ENCODE measurements at places on chromosomes 2 and 18. TPM values are rescaled to one million over a fixed set of nuclear protein-coding genes. Genes with fewer than 3 reads are reported as not detected.

The RNU2-63P gene
- not detected for total RNA-seq

The OSBPL6 gene
- 6.3 TPM for total RNA-seq

The CENPA gene
- total RNA-seq = 5.7 TPM

The LIMS2 gene
- 3.8 TPM for total RNA-seq

The TTN gene
- not detected for total RNA-seq

The COLEC11 gene
- not detected for total RNA-seq

The ZC3H6 gene
- total RNA-seq = 3.3 TPM

The ADCYAP1 gene
- total RNA-seq = not detected

GRCh38 chr18:63336366-63337099 is 17.0 kb upstream of the BCL2 start:
- peak; percentile 92 for DNase-seq

GRCh38 chr2:83900862-83901261 is 558.2 kb downstream of the SUCLG1 start:
- peak; percentile 0 for DNase-seq

DNA sequence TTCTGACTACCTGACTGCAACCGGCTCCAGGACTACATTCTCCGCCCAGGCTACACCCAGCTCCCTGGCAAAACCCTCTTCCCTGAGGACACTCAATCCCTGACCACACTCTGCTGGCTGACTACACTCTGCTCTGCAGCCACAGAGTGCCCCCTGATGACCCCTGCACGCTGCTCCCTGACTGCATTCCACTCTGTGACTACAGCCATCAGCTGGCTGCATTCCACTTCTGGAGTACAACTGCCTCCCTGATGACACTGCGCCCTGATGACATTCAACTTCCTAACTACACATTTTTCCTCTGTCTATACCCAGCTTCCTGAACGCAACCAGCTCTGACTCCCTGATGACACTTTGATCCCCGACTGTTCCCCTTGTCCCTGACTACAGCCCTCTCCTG is 71.3 kb upstream of the NRXN1 start:
- peak; percentile 0 for DNase-seq

GRCh38 chr2:85987266-85988174 is 98.7 kb upstream of the ST3GAL5 start:
- DNase-seq = no peak

DNA sequence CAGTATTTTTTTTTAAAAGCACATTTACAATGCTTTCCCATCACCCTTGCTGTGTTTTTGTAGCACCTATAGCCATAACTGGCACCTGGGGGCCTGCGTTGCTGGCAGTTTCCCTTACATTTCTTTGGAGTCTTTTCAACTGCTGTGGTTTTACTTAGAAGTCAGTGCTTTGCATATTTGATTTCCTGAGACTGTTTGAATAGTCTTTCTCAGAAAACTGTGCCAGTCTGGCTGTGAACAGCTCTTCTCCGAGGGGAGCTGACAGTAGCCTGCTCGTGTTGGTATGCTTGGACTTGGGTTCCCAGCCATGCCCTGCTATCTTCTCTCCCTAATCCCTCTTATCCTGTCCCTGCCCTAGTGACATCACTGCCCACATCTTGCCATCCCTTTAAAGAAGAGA is 81.5 kb downstream of the DPP4 start:
- DNase-seq = no peak

GRCh38 chr2:114128725-114129124 is 238.8 kb downstream of the ACTR3 start:
- no peak for DNase-seq

DNA sequence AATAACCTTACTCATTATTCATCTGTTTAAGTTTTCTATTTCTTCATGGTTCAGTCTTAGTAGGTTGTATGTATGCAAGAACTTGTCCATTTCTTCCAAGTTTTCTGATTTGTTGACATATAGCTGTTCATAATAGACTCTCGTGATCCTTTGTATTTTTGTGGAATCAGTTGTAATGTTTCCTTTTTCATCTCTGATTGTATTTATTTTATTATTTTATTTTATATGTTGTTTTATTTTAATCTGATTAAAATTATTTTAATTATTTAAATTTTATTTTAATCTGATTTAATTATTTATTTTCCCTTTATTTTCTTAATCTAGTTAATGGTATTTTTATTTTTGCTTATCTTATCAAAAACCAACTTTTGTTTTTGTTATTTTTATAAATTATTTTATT is 43.5 kb upstream of the SLC9A2 start:
- no peak for DNase-seq

GRCh38 chr18:58186258-58186948 is 142.4 kb downstream of the NEDD4L start:
- peak; percentile 72 for DNase-seq

DNA sequence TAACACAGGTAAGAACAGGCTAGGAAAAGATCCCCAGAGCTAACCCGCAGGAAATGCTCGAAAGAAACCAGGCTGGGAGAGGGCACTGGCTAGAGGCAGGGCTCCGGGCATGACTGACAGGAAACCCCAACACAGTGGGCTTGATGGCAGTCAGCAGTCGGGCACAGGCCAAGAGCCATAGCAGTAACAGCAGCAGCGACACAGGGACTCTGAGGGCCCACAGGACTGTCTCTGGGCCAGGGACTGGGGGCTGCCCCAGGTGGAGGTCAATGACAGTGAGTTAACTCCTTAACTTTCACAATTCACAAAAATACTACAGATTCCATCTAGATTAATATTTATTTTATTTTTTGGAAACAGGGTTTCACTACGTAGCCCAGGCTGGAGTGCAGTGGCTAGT is 37.3 kb upstream of the ASPRV1 start:
- DNase-seq = no peak

GRCh38 chr2:44715671-44716081 is 225.8 kb upstream of the SIX3 start:
- DNase-seq = peak; percentile 82

DNA sequence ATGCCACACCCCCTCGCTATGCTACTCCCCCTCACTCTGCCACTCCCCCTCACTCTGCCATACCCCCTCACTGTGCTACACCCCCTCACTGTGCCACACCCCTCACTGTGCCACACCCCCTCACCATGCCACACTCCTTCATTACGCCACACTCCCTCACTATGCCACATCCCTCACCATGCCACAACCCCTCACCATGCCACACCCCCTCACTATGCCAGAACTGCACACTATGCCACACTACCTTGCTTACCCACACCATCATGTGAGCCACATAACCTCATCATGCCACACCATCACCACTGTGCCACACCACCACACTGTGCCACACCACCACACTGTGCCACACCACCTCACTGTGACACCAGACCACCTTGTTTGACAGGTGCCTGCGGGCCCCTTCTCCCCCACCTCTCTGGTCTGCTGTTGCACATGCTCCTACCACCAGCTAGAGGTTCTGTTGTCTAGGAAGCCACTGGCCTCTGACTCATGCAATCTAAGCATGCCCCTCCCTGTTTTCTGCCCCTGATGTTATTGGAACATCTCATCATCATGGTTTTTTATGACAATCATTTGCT is 22.0 kb downstream of the MARCHF4 start:
- peak; percentile 84 for DNase-seq

DNA sequence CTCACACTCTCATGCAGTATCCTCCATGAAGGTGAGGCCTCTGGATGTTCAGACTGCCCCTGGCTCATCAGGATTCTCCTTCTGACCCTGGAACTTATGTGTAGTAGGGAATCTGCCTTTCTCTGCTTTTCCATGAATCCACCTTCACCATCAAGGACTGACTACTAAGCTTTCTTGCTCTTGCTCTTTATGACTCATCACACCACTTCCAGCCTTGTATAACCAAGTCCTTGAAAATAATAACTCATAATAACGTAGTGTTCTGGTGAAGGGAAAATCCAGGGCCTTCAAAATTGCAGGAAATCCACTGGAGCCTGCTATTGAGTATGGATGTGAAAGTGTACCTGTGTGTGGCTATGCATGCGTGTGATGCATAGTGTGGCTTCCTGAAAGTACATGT is 11.3 kb upstream of the KCNS3 start:
- DNase-seq = no peak

DNA sequence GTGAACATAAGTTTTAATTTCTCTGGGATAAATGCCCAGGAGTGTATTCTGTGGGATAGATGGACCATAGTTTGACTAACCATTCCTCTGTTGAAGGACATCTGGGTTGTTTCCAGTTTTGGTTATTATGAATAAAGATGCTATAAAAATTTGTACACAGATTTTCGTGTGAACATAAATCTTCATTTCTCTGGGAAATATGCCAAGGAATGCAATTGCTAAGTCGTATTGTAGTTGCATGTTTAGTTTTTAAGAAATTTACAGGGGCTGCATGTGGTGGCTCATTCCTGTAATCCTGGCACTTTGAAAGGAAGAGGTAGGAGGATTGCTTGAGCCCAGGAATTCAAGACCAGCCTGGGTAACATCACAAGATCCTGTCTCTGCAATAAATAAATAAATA is 6.9 kb upstream of the SLC11A1 start:
- peak; percentile 53 for DNase-seq

DNA sequence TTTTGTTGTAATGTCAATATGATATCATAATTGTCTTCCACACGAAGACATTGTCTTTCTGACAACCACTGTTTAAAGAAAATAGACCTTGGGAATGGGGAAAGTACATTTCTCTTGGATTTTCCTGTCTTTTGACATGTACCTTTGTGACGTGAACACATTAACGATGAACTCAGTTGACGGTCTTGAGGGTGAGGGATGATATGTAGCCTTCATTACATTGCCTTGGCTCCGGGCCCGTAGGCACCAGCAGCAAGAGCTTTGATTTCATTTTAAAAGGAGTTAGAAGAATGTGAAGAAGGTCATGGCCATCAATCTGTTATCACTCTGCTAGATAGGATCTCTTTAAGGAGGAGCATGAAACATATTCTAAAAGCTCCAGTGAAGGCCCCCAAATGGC is 80.9 kb downstream of the LYPD6B start:
- DNase-seq = no peak

DNA sequence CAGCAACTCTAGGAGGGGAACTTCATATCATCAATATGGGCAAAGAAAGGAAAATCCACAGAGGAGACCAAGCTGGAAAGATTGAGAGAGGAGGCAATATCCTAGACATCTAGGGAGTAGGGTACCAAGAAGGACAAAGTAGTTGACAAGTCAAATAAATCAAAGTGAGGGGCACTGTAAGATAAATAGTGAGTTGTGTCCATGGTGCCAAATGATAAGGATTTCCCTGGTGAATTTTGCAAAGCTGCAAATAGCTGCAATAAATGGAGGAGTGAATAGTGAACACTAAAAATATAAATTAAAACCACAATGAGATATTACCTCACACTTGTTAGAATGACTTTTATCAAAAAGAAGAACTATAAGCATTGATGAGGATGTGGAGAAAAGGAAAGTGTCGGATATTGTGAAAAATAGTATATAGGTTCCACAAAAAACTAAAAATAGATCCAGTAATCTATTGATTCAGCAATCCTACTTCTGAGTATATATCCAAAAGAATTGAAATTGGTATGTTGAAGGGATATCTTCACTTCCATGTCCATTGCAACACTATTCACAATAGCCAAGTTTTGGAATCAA is 258.2 kb upstream of the FN1 start:
- DNase-seq = no peak

Data from GM23248 (cell line).